ENCODE measurements at places on chromosomes 16 and 17.

DNA sequence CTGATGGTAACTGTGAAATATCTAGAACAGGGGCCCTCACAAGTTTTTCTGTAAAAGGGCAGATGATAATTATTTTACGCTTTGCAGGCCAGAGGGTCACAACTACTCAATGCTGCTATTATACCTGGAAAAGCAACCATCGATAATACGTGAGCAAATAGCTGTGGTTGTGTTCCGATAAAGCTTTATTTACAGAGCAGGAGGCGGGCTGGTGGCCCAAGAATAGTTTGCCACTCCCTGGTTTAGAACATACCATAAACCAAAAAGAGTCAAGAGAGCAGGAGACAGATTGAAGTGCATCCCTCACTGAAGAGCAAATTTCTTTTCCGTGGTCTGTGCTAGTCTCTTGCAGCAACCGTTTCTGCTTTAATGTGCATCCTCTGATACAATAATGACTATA is 77.9 kb upstream of the DYNLRB2 start:
- no peak for DNase-seq

- DNase-seq = no peak
These were observed 2291.3 kb downstream of the TP53TG3F start for GRCh38 chr16:35750701-35751104.

DNA sequence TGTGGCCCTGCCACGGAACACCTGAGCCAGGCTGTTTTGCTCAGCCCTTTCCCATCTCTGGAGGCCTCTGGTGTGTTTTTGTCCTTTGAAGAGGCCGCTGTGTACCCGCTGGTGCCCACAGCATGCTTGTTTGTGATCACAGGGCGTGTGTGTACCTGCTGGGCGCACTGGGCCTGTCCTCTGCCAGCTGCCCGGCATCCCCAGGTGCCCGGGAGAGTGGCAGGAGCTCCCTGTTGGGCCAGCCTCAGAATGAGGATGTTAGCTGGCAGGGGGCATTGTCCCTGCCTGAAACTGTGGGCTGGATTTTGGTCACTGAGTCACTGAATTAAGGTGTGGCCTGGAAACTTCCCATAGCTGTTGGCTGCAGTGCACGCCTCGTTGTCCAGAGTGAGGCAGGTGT is 31.1 kb downstream of the BAIAP2 start:
- peak; percentile 32 for DNase-seq

DNA sequence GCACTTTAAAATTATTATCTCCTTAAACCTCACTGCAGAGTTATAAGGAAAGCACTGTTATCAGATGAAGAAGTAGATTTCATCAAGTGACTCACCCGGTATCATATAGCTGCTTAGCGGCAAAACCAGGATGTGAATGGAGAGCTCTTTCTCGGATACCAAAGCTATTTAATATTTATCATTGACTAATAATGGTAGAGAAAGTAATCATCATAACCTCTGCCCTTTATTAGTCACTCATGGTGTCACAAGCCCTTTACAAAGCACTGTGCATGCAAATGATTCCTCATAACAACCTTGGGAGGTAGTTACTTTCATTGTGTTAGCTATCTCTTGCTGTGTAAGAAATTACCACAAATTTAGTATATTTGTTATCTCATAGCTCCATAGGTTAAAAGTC is 592.9 kb downstream of the MAF start:
- no peak for DNase-seq

DNA sequence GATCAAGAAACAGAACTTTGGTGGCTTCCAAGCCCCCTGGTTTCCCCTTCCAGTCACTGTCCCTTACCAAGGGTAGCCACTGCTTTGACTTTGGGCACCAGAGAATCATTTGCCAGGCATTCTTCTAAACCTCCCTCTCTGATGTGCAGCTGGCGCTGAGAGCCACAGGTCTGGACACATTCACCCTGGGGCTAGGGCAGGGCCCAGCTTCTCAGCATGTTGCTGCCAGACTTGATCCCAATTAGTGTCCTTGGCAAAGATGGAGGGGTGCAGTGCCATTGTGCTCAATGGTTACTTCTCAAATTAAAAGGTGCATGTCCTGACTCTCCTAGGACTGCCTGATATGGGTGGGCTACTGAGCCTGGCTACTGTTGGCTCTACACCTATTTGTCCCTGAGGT is 7.6 kb upstream of the SLC47A2 start:
- no peak for DNase-seq

GRCh38 chr16:71287911-71288310 is 1.3 kb downstream of the CMTR2 start:
- no peak for DNase-seq

GRCh38 chr16:66899945-66900710 is 18.6 kb downstream of the CDH16 start:
- no peak for DNase-seq

- DNase-seq = no peak
These were observed 40.9 kb downstream of the B9D1 start for GRCh38 chr17:19321481-19322128.

DNA sequence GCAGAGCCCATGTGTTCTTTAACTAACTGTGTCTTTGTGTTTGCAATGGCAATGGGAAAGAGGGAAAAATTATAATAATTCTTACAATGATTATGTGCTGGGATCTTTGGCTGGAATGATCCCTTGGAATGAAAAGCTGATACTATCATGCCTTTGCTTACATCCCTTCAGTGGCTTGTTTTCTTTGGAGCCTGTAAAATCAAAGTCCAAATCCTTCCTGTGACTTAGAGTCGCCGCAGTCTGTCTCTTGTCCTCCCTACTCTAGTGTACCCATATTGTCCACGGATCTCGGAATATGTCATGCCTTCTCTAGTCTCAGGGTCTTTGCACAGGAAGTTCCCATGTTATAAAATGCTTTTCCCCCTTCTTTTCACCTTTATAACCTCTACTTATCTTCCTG is 111.7 kb upstream of the MAF start:
- no peak for DNase-seq

GRCh38 chr16:73047536-73048291 is at the start of gene ZFHX3:
Gene ZFHX3 (minus strand): TSS chr16:73048128. CDS start chr16:72960145, 87,983 bp downstream.
- DNase-seq = peak; percentile 65

- peak; percentile 43 for DNase-seq
These were observed 12.2 kb downstream of the CES2 start for GRCh38 chr16:66947302-66948065.

DNA sequence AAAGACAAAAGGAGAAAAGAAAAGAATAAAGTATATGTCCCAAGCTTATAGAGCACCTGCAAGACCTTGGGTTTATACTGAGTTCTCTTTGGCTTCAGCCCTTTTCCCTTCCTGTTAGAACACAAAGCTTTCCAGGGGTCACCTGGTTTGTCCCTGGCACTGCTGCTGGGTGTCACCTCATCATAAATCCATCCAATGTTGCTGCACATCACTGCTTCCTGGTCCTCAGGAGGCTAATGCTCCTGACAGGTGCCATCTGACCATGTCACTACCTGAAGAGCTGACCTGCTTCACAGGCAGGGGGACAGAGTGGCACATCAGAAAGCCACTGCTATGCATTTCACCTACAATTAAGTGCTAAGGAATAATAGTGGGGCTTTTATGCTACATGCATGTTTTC is 164.6 kb upstream of the ELAC2 start:
- DNase-seq = no peak

DNA sequence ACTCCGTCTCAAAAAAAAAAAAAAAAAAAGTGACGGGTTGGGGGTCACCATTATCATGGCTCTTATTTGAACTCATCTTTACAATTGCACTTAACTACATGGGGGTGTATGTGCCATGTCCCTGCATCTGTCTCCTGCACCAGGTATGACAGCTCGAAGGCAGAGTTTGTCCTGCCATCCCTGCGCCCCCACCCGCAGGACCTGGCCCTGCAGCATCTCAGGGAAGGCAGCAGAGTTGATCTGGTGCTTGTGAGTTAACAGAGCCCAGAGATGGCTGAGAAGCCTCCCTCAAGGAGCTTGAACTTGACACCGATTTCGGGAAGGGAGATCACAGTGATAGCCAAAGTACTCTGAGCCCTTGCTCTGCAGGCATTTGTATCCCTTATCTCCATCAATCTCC is 44.8 kb downstream of the C16orf82 start:
- DNase-seq = no peak

DNA sequence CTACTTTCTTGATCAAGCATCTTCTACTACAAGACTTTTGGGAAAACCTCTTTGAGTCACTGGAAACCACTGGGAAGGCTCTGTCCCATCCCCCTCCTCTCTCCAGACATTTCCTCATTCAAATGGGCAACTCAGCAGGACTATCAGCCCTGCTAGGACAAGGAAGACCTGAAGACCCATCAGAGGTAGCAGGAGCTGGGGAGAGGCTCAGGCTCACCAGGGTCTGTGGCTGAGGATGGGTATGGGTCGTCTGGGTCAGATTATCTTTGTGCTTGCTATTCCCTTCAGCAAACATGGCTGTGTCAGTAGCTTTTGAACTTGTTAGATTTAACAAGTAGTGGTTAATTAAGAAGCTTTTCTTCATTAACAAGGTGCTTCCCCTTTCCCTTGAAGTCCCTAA is 15.0 kb upstream of the NF1 start:
- DNase-seq = no peak

GRCh38 chr16:12907670-12908233 is 6.4 kb downstream of the SHISA9 start:
- no peak for DNase-seq

GRCh38 chr16:77359065-77359502 is 75.8 kb downstream of the ADAMTS18 start:
- DNase-seq = no peak

DNA sequence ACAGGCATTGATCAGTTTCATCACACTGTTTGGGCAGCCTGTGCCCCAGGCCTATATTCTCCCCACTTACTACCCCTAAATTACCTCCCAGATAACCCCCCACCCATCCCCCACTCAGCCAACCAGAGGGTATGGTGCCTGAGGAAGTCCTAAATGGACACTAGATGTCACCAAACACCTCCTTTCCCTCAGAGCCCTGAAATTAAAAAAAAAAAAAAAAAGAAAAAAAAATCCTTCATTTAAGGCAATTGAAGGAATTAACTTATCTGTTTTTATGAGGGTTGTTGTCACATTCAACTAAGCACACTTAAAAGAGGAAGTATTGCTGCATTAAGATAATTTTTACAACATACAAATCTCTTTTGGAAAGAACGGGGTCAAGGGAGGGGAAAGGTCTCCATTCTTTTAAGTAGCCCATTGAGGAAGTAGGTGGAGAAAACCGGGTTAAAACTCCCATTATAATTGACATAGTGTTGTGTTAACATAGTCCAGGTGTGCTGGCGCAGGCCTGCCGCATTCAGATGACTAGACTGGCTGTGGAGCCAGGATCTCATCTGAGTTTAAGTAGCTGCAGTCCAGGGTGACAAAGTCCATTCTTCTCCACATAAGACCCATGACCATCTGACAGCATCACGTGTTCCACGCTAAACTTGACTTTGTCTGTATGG is 46.3 kb downstream of the SNX11 start:
- peak; percentile 26 for DNase-seq

- DNase-seq = no peak
These were observed 3.7 kb downstream of the VEZF1 start for GRCh38 chr17:57984261-57984890.

DNA sequence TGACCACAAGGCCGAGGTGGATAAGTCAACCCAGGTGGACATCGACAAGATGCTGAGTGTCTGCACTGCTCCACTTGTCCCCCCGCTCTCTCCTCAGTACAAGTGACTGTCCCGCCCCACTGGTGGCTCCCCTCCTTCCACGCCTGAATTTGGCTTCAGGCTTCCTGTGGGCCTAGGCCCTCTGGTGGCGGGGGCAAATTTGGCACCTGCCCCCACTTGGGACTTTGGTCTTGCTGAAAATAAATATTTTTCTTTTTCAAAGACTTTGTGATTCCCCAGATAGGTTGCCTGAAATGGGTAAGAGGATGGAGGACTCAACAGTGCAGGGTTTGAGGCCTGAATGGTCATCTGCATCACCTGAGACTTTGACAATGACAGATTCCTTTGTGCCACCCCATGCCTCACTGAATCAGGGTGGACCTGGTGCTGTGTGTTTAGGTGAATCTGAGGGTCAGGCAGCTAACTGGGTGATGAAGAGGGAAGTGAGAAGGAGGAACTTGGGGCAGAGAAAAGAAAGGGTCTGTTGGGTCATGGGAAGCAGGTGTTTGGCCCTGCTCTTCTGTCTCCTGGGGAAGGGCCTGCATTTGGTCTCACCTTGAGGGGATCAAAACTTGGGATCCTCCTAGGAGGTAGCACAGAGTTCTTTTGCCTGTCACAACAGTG is 2.0 kb downstream of the C16orf86 start:
- DNase-seq = no peak
